Central memory CD8-positive, alpha-beta T cell (primary cell): ENCODE measurements at places on chromosomes 7 and 10.

GRCh38 chr10:22453948-22454591 is 108.8 kb downstream of the SPAG6 start:
- no peak for DNase-seq

- DNase-seq = no peak
These were observed 81.6 kb downstream of the ARHGAP22 start for GRCh38 chr10:48523212-48523819.

- DNase-seq = no peak
These were observed 201.4 kb upstream of the SH2B2 start for GRCh38 chr7:102085218-102085772.

GRCh38 chr7:144830811-144831210 is 5.0 kb downstream of the TPK1 start:
- no peak for DNase-seq

GRCh38 chr7:130393841-130394411 is 13.6 kb downstream of the CPA1 start:
- DNase-seq = no peak

GRCh38 chr7:151805191-151805590 is 71.7 kb downstream of the PRKAG2 start:
- no peak for DNase-seq

DNA sequence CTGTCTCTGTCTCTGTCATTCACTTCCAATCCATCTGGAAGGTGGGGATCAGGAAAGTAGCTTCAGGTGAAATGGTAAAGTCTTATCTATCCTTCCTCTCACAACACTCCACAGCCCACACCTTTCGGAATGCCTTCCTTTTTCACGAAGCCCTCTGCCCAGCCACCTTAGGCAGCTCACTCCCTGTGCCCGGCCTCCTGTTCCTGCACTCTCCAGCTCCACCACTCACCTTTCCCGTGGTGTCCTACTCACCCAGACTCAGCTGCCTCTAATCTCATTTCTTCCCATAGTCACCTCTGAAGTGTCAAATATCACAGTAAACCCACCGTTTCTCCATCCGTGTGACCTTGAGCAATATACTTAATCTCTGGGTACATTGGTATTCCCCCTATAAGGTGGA is 100.9 kb upstream of the C7orf33 start:
- DNase-seq = no peak

DNA sequence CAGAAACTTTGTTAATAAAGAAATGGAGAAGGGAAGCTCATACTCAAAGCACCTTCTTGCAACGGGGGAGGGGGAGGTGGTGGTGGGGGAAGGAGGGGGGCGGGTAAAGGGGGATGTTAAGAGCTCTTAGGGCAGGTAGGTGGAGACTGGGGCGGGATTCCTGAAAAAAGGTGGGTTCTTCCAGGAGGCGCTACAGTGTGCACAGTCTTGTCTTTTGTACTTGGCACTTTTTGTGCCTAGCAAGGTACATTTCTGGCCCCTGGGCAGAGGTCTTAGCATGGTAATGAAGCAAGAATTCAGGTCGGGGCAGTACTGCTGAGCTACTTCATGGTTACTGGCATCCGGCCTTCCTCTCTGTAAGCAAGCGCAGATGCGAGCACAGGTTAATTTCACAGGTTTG is 15.2 kb upstream of the LAMB4 start:
- DNase-seq = no peak

DNA sequence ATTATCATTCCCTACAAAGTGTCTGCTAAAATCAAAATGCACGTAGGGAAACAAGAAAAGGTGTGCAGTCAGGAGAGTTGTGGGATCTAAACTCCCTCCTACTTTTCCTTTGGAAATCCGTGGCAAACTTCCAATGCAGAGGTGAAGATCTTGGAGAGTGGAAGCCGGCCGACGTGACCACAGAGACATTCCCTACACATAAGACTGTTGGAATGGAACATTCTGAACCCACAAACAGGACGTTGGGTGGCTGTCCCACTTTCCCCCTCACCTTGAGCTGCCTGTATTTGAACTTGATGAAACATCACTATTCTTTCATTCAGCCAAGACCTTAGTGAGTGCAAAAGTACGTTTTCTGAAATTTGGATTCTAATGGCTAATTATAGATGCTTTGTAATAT is 65.9 kb downstream of the PRKCQ start:
- DNase-seq = no peak

- DNase-seq = peak; percentile 68
These were observed 59.1 kb downstream of the ZNF467 start for GRCh38 chr7:149714081-149714909.

DNA sequence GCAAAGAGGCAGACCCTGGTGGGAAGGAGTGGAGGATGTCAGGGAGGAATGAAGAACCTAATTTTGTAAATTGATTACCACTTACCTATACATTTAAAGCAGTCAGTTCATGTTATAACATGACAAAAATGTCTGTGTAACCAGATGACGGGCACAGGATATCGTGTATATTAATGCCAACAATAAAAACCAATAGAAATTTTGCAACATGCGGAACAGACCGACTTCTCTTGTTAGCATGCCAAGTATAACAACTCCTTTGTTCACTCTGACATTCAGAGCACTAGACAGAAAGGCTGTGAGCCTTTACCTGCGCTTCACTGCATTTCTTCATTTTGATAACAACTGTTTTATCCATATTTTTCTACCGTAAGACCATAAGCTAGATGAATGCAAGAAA is 29.9 kb downstream of the CDK6 start:
- no peak for DNase-seq

- DNase-seq = no peak
These were observed 118.4 kb upstream of the SLC26A5 start for GRCh38 chr7:103564416-103564815.

DNA sequence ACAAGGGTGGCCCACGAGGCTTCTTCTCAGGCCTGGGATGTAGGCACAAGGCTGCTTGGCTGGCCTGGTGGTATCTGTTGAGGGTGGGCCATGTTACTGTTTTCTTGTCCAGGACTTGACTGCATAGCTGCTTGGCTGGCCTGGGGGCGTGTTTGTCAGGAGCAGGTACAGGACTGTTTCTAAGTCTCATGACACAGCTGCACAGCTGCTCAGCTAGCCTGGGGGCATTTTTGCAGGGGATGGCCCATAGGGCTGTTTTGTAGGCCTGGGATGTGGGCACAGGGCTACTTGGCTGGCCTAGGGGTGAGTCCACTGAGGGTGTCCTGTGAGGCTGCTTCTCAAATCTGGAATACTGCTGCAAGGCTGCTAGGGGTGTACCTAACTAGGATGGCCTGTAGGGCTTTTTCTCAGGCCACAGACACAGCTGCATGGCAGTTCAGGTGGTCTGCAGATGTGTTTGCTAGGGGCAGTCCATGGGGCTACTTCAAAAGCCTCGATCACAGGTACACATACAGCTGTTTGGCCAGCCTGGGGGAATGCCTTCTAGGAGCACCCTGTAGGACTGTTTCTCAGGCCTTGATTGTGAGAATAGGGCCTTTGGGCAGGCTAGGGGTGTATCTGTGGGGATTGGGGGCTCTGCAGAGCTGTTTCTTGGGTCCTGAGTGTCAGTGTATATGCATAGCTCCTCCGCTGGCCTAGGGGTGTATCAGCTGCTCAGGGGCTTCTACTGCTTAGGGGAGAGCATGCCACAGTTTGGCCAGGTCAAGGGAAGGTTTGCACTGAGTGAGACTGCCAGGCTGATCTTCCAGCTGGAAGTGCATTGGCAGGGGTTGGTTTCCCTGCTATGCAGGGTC is 26.6 kb upstream of the PLA2G12B start:
- no peak for DNase-seq

GRCh38 chr10:4051641-4052151 is 266.7 kb upstream of the KLF6 start:
- DNase-seq = no peak

DNA sequence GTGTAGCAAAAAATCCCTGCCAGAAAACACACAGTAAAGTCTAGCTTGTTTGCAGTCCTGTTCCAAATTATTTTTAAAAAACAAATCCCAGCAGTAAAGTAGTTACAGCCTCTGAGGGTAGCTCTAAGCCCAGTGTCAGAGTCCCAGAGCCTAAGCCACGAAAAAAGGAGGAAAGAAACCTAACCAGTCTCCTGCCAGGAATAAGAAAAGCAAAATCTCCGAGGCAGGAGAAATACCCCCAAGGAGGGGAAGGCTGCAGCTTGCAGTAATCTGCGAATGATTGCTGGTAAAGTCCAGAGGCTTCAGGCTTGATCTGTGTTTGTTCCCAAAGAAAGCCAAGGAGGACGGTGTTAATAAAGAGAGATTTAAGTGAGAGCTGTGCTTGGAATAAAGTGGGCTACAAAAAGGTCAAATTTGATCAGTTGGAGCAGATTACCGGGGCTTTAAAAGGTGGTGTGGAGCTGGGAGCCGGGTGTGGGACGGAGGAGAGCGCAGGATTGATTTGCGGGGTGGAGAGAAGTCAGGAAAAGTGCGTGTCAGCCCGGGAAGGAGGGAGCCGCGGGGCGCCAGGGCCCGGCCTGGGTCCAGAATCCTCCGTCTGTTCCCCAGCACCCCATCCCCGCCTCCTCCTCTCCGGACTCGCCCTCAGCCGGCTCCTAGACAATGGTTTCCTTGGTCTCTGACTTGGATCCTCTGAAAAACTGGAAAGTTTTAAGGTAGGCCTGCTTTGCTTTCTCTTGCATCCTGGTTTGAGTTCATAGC is 219.4 kb upstream of the CELF2 start:
- no peak for DNase-seq

DNA sequence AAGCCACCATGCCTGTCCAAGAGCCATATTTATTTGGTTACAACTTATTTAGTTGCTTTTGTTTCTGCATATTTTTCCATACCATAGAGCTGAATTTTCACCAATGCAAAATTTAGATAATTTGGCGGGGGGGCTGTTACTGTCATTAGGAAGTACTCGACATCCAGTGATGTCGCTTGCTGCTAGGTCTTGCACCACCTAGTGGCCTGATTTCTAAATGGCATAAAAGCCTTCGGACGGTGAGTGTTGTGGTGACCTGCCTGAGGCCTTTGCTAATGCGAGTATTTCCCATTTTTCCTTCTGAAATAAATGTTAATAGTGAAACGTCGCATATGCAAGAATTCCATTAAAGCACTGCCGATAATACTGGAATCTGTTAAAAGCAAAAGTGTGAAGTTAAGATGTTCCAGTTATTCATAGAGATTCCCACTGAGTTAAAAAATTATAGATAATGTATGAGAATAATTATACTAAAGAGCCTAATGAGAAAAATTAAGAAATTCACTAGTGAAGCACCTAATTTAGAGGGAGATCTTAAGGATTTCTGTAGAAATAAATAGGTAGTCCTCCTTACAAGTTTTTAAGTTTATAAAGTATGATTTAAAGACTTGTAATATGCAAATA is 86.1 kb upstream of the DNAJB6 start:
- DNase-seq = no peak

DNA sequence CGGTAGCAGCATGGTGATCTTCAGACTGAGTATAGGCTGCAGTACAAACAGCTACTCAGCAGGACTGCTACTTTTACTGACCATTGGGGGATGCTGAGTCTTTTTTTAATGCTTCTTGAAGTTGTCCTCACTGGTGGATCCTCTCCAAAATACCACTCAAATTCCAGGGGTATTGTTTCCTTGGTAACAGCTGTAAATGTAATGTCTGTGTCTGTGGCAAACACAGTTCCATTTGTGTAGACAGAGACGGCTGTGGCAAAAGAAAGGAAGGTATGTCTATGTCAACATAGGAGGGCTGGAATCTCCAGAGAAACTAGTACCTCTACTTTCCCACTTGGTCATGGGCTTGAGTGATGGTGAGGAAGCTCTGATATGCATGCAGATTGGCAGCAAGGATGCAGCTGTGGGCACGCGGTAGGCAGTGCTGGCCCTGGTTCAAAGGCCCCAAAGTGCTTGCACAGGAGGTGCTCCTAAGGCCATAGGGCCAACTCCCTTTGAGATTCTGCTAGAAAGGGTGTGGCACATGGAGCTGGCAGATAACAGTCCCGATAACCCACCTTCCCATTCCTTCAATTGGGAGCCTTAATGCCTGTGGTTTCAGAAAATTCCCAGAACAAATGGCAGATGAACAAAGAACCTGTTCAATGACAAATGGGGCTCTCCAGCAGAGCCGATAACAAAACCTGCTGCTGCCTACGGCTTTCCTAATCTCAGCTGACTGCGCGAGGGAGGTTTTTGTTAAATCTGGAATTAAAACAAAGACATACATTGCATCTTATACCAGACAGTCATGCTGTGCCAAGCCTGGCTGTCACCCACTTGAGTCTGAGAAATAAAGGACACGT is 43.0 kb downstream of the PKD1L1 start:
- DNase-seq = no peak

- DNase-seq = no peak
These were observed 15.1 kb upstream of the GATA3 start for GRCh38 chr10:8039321-8039881.

DNA sequence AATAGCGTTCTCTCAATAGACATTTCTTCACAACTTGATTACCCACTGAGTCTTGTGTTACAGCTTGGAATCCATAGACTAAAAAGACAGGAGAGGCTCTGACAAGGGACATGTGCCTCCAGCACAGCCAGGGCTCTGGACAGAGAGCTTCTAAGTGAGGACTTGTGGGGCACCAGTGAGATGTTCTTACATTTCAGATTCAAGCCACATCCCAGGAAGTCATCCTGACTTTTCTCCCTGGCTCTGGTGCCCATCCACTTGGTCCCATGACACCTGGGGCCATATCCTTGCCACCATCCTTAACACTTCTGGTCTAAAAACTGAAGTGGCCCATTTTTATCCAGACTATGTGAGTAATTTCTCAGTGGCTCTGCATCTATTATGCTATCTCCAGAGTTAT is 440.1 kb downstream of the TCERG1L start:
- no peak for DNase-seq

GRCh38 chr10:110546077-110546476 is 21.4 kb upstream of the SMC3 start:
- no peak for DNase-seq

DNA sequence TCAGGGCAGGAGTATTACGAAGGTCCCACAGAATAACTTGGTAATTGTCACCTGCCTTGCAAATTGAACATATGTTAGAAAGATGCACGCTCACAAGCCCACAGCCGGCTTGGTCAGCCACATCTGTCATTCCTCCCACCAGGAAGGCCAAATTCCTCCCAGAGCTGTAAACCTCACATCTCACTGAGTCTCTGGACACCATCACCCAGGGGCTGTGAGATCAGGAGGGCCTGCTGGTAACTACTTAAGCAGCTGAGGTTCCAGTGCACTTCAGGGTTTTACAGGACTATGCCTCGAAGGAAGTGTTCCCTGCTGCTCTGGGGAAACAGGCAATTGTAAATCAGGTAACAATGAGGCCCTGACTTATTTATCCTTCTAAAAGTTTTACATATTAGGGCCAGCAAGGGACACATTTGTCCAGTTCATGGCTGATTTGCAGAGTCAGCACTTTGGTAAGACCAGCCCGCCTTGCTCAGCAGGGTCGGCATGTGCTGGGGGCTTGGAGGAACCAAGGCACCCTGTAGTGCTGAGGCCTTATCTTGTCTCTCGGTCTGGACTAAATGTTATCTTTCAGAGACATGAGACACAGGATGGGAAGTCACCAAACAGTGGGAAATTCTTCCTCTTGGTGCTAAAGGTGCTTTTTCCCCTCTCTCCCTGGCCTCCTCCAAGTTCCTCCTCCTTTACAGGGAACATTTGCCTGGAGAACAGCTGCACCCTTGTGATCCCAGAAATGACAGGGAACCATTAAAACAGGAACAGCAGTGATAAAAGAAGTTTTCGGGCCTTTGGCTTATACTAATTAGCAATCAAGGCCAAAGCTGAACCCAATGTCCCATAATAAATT is 34.3 kb downstream of the PYROXD2 start:
- no peak for DNase-seq
